Thymus (tissue), 14 donors: ENCODE measurements at places on chromosomes 7 and 10. TPM values are rescaled to one million over a fixed set of nuclear protein-coding genes. Genes with fewer than 3 reads are reported as not detected.

Gene HGF
- 1.2 TPM for total RNA-seq

Gene PRR15
- total RNA-seq = 0.09 TPM

Gene GCC1
- total RNA-seq = 11.4 TPM

Gene SLIT1
- 5.9 TPM for total RNA-seq

Gene PNLIPRP3
- not detected for total RNA-seq
